ENCODE measurements at places on chromosomes 12 and 14.
A peak's percentile ranks its signal among the peaks of the same experiment; 100 is the strongest.

DNA sequence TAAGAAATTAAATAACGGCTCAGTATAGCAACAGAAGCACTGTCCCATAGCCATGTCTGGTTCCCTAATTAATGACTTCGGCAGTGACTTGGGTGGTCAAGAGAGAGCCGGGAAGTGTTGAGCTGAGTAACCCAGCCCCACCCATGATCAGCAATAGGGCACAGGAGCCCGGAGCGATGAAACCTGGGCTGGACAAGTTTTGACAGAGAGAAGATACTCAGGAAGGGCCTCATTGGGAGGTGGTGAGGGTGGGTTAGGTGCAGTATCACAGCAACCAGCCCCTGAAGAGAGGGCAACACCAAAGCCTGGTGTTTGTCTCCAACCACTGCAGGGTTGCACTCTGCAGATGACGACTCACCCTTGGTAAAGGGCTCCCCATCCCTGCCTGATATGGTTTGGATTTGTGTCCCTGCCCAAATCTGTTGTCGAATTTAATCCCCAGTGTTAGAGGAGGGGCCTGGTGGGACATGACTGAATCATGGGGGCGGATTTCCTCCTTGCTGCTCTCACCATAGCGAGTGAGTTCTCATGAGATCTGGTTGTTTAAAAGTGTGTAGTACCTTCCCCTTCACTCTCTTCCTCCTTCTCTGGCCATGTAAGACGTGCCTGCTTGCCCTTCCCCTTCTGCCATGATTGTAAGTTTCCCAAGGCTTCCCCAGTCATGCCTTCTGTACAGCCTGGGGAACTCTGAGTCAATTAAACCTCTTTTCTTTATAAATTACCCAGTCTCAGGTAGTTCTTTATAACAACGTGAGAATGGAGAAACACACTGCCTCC is 124.9 kb upstream of the MED13L start:
- no peak for DNase-seq

GRCh38 chr12:21502164-21502496 is 541 bp downstream of the GOLT1B start:
- DNase-seq = peak; percentile 43

GRCh38 chr12:113161415-113162016 is 12.0 kb downstream of the CFAP73 start:
- DNase-seq = peak; percentile 17

DNA sequence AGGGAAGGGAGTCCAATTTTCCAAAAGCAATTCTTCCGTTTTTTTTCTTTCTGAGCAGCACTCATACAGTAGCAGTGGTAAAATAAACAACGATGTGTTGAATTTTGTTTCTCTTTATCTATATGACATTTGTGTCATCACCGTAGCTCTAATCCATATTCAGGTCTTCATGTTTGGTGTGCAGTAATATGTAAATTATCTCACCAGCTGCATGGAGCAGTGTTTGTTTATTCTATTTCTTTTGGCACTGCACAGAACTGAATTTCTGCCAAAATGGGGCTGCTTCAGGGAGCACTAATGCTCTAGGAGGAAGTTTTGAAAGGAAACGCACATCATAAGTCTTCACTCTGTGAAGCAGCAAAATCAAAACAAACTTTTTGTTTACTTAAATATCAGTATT is 130.0 kb upstream of the NPAS3 start:
- DNase-seq = no peak

- DNase-seq = peak; percentile 2
Measured at GRCh38 chr12:58764100-58764953, 156.0 kb downstream of the LRIG3 start.

GRCh38 chr12:106285982-106286381 is 16.6 kb upstream of the TCP11L2 start:
- no peak for DNase-seq

GRCh38 chr12:46456356-46457334 is 84.1 kb upstream of the SLC38A2 start:
- no peak for DNase-seq

DNA sequence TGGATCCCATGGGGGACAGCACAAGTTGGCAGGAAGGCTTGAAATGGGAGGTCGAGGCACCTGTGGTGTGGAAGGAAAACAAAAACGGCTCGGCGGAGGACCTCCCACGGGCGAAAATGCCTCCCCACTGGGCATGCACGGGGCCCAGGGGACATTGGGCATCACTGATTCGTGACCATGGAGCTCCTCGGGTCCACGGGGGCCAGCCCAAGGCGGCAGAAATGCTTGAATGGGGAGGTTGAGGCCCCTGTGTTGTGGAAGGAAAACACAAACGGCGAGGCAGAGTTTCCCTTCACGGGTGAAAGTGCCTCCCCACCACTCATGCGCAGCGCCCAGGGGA is 376.0 kb downstream of the ALG10 start:
- DNase-seq = no peak

GRCh38 chr12:85138833-85139232 is 102.7 kb downstream of the LRRIQ1 start:
- no peak for DNase-seq

DNA sequence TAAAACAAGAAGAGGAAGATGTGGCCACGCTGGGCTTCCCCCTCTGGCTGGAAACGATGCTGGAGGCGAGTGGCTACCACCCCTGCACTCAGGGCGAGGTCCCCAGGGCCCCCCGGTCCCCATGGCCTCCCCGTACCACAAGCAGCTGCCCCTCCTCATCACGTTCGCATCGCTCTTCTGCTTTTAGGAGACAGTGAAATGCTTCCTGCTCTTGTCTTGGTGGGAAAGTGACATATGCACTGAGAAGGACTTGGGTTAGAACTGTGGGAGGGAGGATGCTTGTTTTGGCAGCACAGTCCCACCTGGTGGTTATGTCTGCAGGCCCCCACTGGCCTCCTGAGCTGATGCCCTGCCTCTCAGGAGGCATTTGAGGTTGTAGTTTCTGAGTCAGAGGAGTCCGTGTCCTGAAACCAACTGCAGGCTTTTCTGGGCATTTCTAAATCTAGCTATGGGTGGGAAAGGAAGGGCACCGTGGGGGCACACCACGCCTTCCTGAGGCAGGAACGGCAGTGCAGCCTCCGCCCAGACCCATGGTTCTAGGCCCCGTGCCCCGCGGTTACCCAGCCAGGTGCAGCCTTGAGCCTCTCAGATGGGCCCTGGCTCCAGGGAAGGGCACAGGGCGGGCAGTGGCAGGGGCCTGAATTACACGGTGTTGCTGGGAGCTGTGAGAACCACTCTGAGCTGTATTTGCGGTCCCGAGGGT is 139.3 kb downstream of the ADGRD1 start:
- DNase-seq = no peak

GRCh38 chr12:62248873-62249272 is 11.3 kb upstream of the USP15 start:
- peak; percentile 30 for DNase-seq

DNA sequence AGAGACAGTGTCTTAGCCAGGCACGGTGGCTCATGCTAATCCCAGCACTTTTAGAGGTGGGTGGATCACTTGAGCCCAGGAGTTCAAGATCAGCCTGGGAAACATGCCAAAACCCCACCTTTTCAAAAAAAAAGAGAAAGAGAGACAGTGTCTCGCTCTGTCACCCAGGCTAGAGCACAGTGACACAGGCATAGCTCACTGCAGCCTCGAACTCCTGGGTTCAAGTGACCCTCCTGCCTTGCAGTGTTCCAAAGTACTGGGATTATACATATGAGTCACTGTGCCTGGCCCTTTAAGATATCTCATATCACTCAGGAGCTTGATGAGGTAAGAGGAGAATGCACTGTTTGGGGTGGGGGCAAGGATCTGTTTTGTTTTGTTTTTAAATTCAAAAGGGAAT is 48.1 kb upstream of the LTBP2 start:
- DNase-seq = peak; percentile 26

- DNase-seq = peak; percentile 67
Measured at GRCh38 chr12:132610051-132610759, at the start of gene LRCOL1. Gene LRCOL1, minus strand, starts transcription at chr12:132610582. Its CDS starts 4,331 bp downstream, at chr12:132606251.

DNA sequence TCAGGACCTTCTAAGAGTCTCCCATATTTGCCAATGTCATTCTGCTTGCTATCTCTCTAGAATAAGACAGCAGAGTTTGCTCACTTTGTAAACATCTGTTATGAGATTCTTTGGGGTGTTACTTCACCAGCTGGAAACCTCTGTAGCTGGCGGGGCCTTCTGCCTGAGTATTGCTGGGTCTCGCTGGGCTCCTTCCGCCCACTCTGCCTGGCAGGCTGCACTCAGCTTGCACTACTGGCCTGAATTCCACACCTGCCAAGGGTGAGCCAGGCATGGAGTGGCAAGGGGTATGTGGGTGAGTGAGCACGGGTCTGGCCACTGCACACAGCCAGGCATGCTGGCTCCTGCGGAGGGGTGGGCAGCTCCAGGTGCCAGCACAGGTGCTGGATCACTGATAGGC is 267.3 kb upstream of the PDE3A start:
- peak; percentile 9 for DNase-seq

Measured in EL (cell line).